ENCODE measurements at places on chromosomes 5 and 9.

GRCh38 chr9:134128727-134129679 is 6.9 kb upstream of the WDR5 start:
- no peak for DNase-seq

GRCh38 chr9:135926402-135927194 is 19.3 kb upstream of the CAMSAP1 start:
- peak; percentile 90 for DNase-seq

DNA sequence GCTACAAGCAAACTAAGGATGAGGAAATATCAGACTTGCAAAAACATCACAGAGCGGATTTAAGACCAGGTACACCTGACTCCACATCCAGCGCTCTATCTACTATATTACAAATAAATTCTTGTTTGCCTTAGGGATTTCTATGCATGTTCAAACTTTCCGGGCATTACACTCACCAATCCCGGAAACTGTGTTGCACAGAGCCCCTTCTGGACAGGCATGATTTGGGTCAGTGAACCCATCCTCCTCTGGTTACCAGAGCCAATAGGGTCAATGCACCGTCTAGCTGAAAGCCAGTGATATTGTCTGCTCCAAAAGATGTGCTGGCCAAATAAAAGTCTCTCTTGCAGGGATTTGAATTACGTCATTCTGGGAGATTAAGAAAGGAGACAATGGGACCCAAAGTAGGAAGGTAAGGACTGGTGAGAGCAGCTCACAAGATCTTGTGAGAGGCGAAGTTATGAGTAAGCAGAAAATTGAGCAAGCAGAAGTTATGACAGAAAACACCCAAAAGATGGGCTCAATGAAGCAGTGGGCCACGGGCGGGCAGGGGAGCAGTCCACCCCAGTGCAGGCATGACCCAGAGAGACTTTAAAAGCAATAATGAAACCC is 155.8 kb upstream of the RAI14 start:
- no peak for DNase-seq

- DNase-seq = peak; percentile 71
Measured at GRCh38 chr5:43017428-43017815, 22.7 kb downstream of the ANXA2R start.

- no peak for DNase-seq
Measured at GRCh38 chr9:112015149-112015548, 118.5 kb downstream of the UGCG start.

- peak; percentile 14 for DNase-seq
Measured at GRCh38 chr9:134590240-134591081, 51.1 kb upstream of the COL5A1 start.

GRCh38 chr5:78483809-78484521 is 123.5 kb downstream of the SCAMP1 start:
- DNase-seq = no peak

DNA sequence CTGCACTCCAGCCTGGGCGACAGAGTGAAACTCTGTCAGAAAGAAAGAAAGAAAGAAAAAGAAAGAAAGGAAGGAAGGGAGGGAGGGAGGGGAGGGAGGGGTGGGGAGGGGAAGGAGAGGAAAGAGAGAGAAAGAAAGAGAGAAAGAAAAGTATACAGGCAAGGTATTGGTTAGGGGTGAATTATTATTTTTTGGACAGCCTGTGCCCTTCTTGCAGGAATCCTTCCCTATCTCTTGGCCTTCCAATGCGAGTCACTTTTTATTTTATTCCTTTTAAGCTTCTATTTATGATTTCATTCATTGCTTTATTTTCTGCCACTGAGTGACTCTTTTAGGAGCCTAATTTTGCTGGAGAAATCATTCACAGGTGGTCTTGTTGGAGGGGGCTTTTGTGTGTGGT is 98.7 kb downstream of the PDE8B start:
- DNase-seq = no peak

DNA sequence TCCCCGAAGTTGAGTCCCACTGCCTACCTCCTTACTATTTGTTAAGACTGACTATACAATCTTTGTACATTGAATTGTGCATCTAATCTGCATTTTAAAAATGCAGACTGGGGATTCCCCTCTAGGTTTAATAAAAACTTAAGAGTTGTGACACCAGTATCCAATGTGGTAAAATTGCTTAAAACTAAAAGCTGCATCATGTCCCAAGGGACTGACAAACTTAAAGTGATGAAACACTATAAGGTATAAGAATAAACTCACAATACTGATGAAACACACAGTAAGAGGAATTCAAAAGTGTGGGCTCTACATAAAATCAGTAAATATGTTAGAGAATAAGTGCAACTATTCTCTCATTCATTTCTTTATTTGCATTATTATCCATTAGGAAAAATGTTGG is 1905.1 kb downstream of the MAT2B start:
- DNase-seq = no peak

GRCh38 chr5:75018805-75019587 is 33.4 kb downstream of the GCNT4 start:
- DNase-seq = no peak

DNA sequence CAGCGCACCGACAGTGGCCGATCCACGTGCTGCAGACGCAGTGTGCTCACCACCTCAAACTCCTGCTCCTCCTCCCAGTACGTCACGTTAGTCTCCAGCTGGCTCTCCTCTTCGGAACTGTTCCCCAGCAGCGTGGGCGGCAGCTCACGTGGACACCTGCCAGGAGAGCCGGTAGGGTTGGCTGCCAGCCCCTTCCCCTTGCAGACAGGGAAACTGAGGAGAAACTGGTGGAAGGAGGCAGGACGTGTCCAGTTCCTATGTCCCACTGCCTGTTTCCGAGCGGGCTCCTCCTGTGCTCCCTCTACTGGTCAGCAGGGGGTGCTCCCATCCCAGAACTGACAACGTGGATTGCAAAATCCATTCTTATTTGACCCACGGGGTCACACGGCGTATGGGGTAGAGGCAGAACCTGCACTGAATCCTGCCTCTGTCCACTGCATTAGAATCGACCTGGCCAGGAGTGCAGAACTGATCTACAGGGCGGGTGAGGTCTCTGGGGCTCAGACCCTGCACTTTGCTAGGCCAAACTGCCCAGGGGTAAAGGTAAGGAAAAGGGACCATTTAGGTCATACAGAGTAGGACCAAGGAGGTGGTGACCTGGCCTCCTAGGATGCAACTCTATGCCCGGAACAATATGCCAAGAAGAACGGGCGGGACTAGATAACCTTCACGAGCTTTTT is 25.7 kb downstream of the PDGFRB start:
- peak; percentile 71 for DNase-seq

DNA sequence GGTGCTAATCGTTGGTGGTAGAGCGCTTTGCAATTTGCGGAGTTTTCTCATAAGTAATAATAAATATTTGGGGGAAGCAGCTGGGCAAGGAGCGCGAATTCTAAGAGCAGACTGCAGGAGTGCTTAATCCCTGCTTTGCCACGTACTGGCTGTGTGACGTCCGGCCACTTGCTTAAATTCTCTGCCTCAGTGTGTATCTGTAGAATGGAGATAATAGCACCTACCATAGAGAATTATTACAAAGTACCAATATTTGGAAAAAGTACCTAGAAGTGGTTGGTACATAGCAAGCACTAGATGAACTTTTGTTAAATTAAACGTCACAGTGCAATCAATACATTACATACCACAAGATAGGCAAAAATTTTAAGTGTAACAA is 598 bp upstream of the TMED7 start:
- no peak for DNase-seq

- DNase-seq = no peak
Measured at GRCh38 chr5:64299805-64300204, 134.2 kb downstream of the RNF180 start.

GRCh38 chr9:21096172-21096900 is 18.6 kb upstream of the IFNB1 start:
- peak; percentile 59 for DNase-seq

DNA sequence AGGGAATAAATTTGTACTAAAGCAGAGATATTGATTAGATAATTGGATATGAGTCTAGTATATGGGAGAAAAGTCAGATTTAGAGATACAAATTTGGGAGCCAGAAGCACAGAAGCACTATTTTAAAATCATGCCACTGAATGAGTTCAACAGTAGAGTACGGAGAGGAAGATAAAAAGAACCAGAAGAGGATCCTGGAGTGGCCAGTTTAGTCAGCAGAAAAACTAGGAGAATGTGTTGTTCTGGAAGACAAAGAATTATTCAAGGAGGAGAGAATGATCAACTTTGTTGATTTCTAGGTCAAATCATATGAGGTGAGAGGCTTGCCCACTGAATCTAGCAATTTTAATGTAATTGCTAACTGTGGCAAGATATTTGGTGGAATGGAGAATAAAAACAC is 67.0 kb downstream of the NIPBL start:
- no peak for DNase-seq

- DNase-seq = no peak
Measured at GRCh38 chr5:180238631-180239030, 29.6 kb upstream of the RASGEF1C start.

GRCh38 chr5:92309336-92309991 is 926.3 kb upstream of the ARRDC3 start:
- DNase-seq = no peak

DNA sequence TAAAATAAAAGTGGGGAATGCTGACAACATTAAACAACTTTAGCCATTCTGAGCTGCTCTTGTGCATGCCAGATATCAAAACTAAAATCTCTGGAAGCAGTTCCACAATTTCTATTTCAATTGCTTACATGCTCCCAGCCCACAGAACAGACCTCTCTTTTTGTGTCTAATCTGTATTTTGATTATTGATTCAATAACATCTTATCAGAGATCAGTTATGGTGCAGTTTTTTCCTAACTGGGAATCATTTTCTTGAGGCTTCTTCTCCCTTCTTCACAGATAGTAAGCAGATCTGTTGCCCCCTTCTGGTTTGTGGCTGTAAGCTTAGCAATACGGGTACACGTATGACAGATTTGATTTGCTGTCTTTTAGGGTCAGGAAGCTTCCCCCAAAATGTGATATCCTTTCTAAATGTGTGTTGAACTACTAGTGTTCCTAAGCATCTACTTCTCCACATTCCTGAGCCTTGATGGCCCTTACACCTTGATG is 39.4 kb downstream of the MRPS27 start:
- no peak for DNase-seq

DNA sequence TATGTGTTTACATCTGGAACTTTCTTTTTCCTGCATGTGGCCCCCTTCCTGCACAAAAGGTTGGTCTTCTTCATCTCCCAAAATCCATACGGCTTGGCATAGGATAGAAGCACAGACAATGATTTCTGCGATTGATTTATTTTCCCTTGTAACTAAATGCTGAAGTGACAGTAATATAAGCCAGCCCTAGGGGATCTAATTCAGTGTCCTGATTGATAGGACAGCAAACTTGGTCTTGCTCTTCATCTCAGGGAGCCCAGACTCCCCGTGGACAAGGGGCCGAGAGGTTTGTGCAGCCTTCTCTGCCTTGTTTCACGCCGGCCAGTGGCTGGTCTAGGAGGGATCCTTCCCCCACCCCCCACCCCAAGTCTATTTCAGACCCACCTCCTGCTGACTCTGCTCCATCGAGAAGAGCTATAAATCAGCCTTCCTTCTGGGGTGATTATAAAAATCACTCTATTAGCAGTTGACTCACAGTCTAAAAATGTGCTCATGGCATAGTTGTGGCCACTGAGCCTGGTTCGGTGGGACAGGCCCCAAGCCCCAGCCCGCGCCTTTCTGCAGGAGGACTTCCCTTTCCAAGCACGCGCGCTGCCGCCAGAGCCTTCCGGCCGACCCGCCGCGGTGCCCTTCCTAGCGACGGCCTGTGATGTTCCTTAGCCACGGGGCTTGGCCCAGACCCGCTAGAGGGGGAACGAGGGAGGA is 89.8 kb upstream of the COL5A1 start:
- DNase-seq = no peak

DNA sequence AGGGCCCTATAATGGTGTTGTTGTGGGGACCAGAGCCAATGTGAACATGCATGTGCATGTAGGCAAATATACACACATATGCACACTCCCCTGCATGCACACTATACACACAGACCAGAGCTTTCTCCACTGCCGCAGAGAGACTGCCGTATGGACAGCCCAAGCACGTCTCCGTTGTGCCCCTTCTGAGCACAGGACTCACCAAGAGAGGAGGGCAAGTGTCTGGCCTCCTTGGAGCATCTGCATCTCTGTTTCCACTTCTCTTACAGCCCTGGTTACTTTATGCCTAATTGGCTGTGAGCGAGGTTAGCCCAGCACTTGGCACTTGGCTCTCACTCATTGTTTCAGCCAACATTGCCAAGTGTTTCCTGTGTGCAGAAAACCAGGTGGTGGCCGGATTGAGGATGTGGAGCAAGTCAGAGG is 30.4 kb downstream of the CSF2 start:
- DNase-seq = peak; percentile 78

DNA sequence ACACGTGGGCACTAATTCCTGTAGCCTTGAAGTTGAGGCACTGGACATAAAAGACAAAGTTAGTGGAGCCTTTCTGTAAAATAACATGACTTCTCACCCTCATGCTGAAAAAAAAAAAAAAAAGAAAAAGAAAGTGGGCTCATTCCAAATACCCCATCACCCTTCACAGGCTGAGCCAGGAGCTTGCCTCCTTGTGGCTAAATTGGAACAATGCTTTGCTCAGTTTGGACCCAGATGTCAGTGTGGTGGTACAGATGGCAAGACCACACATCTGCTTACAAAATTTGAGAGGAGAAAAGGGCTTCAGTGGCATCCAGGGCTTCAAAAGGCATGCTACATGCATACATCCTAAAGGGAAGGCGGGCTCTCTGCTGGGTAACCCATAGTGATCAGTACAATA is 342.8 kb downstream of the EBF1 start:
- DNase-seq = no peak

DNA sequence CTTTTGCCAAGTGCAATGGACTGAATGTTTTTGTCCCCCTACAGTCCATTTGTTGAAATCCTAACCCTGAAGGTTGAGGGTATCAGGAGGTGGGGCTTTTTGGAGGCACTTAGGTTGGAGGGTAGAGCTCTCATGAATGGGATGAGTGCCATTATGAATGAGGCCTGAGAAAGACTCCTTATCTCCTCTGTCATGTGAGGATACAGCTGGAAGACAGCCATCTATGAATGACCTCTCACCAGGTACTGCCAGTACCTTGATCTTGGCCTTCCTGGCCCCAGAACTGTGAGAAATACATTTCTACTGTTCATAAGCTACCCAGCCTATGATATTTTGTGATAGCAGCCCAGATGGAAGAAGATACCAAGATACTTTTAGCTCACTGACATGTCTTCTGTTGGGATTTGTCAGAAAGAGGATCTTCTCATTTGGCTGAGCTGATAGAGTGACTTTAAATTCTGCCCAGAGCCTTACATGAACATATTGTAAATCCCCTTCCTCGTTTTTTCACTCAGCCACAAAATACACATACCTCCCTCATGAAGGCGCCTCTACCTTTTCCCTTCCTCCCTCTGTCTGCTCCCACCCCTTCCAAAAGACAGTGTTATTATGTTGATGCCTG is 256.4 kb downstream of the PDZD2 start:
- DNase-seq = no peak

- DNase-seq = no peak
Measured at GRCh38 chr5:125750147-125750860, 672.9 kb upstream of the GRAMD2B start.

- DNase-seq = no peak
Measured at GRCh38 chr9:89786655-89787054, 181.8 kb downstream of the GADD45G start.

GRCh38 chr9:84485539-84485938 is 145.0 kb upstream of the SLC28A3 start:
- DNase-seq = no peak
